ENCODE measurements at places on chromosomes 2 and 18.

DNA sequence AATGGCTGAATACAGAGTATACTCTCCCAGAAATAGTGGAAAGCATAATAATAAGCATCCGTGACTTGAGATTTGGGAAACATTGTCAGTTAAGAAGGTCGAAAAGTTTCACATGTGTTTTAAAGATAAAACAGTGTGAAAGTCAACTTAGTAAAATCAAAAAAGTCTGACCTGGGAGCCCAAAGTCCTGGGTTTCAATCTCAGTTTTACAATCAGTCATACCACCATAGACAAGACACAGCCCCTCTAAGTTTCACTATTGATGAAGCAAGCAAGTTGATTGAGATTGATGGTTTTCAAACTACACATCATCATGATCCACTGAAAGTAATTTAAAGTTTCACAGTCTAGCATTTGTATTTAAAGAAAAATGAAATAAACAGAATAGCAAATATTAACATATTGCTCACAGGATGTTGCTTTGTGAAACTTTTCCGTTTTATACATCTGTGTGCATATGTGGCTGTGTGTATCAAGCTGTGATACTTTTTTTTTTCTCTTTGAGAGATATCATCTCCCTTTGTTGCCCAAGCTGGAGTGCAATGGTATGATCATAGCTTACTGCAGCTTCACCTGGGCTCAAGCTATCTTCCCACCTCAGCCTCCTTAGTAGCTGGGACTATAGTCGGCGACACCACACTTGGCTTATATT lies 71.1 kb downstream of the PIK3C3 start:
- no peak for DNase-seq

DNA sequence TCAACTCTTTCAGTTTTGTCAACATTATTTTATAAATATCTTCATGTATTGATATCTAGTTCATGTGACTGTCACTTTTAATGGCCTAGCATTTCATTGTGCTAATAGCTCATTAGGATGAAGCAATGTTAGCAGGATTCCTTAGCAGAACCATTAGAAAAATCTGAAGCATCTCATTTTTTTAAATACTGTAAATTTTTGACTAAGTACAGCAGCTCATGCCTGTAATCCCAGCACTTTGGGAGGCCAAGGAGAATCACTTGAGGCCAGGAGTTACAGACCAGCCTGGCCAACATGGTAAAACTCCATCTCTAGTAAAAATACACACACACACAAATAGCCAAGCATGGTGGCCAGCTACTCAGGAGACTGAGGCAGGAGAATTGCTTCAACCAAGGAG lies 15.6 kb upstream of the ANTXR1 start:
- DNase-seq, result no peak

- DNase-seq, result no peak
Measured at GRCh38 chr2:174002679-174003078, 37.5 kb upstream of the SP3 start.

DNA sequence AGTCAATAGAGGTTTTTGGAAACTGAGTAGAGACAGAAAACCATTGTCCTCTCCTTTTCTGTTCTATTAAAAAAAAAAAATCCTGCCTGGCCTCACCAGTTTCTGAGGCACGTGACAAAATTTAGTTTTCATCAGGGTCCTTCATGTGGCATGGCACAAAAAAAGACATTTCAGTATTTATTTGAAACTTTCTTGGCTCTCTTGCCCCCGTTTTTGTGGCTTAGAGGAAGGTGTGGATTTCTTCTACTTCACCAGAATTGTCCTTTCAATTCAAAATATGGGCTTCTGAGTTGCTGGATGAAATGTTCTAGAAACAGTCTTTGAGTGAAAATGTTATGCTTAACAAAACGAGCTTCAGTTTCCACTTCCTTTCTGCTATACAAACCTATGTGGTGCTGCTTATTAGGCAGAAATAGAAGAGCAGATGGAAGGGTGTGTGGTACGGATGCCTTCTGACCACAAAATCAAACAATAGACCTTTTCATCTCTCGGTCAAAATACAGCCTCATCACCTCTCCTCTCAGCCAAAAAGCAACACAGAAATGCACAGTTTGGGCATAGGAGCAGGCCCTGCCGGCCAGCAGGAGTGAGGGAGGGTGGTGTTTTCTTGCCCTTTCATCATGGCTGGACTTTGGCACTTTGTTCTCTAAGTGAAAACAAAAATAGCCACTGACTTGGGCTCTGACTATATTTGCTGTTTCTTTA lies 89.2 kb downstream of the SH3RF3 start:
- DNase-seq, result no peak

- no peak for DNase-seq
Measured at GRCh38 chr18:64137914-64138313, 11.0 kb downstream of the LINC00305 start.

DNA sequence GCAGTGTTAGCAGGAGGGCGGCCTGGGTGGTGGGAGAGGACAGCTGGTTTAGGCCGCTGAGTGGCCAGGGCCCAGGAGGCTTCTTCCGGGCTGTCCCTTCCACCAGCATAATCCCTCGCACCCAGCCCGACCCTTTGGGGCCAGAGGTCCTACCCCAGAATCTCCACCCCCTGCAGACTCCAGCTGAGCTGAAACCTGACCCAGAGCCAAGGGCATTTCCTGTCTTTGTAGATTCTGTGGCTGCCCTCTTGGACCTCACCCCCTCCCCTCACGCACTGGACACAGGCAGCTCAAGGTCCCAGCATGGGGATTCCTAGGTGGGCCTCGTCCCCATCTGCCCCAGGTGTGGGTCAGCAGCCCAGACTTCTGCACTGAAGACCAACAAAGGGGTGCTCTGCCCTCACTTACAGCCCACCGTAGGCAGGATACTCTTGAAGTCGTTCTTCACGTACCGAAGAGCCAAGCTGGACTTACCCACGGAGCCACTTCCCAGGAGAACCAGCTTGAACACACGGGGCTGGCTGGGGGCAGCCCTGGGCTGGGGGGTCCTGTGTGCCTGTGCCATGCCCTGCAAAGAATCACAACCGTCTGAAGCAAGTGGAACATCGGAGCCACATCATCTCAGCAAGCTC lies 4.8 kb downstream of the RAB17 start:
- DNase-seq, result peak; percentile 37

GRCh38 chr2:159052157-159052601 lies 83.7 kb downstream of the TANC1 start:
- DNase-seq, result no peak

GRCh38 chr2:20509301-20509769 lies 62.5 kb downstream of the RHOB start:
- DNase-seq, result no peak

GRCh38 chr18:32922951-32923430 lies 150.2 kb upstream of the KLHL14 start:
- no peak for DNase-seq

DNA sequence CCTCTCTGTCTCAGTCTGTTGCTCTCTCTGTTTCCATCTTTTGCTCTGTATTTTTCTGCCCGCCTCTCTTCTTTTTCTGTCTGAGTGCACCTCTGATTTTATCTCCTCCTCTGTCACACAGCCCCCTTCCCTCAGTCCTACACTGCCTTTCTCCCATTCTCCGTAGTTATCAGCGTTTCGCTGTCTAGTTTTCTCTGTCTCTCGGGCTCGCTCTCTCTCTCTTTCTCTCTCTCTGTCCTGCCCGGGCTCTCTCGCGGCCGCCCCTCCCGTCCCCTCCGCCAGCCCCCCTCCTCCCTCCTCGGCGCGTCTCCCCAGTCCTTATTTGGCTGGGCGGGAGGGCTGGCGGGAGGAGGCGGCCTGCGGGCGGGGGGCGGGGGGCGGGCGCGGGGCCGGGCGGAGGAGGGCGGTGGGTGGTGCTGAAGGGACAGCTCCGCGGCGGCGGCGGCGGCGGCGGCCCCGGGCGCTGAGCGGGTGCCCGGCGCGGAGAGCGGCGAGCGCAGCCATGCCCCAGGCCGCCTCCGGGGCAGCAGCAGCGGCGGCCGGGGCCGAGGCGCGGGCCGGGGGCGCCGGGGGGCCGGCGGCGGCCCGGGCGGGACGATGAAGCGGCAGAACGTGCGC lies at the start of gene KCNK3:
Gene KCNK3, plus strand, starts transcription at position 444 of the 618 bp plus-strand sequence. Its CDS starts 154 bp downstream, at position 598.
- DNase-seq, result peak; percentile 92

DNA sequence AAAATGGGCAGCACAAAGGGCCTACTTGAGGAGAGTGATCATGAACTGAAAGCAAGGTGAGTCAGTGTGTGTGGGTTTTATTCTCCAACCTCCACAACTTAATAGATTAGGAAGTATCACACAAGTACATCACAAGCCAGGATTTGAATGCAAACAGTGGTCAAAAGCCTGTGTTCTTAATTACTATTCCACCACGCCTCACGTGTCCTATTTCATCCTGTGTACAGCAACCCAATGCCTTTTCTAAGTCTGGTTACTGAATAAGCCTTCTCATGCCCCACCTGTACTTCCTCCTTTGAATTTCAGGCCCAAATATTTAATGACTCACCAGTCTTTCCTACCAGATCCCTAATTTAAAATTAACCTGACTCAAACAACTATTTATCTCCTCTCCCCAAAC lies 755.7 kb upstream of the SLC8A1 start:
- DNase-seq, result no peak
